ENCODE measurements at places on chromosomes 2 and 18.

GRCh38 chr2:46504685-46505471 lies 25.5 kb downstream of the TMEM247 start:
- no peak for ATAC-seq

DNA sequence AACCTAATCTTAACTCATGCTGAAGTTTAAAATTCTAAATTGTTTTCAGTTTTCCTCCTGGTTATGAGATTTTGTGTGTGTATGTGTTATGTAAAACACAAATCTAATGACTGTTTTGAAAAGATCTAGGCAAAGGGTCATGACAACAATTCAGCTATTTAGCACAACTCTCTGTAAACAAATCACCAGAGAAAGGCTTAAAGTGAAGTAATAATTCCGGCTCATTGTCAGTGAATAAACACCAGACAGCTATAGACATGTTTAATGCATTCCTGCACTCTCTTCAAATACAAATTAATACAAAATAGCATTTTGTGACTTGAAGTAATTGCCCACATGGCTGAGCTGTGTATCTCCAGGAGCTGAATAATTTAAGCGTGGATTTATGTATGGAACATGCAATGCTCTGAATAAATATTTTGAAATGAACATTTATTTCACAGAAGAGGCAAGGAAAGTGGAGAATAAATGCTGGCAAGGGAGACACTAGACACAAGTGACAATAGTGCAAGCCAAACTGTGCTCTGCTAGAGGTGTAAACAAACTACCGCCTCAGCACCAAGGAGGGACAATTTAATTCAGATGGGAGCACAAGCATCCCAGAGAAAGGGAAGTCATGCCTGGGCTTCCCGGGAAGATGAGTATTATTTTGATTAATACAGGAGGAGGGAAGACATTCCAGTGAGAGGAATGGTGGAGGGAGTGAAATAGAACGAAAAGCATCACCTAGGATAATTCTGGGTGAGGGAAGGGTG lies 133.6 kb upstream of the XPO1 start:
- ATAC-seq: peak; percentile 39

GRCh38 chr2:244547-244946 lies 19.3 kb downstream of the SH3YL1 start:
- no peak for ATAC-seq

DNA sequence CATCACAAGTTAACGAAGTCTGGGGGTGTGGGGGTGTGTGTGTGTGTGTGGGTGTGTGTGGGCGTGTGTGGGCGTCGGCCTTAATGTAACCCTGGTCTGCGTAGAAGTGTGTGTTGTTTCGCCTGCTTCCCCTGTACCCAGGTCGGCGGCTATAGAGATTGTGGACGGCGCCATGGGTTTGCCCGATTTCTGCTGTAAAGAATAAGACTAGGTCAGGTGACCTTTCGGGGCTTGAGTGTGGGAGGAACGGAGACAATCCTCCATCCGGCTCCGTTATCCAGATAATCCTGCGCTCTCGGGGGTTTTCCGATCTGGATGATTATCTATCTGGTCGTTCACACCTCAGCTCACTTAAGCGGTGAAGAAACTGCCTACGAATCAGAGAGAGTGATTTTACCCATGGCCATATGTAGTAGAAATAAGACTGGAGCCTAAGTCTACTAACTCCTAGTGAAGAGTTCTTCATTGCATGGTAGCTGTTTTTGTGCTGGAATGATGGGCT lies 543 bp downstream of the HADHB start:
- peak; percentile 36 for ATAC-seq

DNA sequence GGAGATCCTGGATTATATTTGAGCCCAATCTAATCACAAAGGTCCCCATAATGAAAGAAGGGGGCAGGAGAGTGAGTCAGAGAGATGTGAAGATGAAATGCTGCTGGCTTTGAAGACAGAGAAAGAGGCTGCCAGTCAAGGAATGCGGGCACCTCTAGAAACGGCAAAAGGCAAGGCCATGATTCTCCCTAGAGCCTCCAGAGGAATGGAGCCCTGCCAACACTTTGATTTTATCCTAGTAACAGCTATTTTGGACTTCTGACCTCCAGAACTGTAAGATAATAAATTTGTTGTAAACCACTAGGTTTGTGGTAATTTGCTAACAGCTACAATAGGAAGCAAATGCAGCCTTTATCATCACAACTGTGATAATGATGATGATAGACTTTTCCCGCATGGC lies 32.9 kb downstream of the LBH start:
- no peak for ATAC-seq

GRCh38 chr2:12116228-12116750 lies 369.9 kb downstream of the LPIN1 start:
- ATAC-seq: no peak

DNA sequence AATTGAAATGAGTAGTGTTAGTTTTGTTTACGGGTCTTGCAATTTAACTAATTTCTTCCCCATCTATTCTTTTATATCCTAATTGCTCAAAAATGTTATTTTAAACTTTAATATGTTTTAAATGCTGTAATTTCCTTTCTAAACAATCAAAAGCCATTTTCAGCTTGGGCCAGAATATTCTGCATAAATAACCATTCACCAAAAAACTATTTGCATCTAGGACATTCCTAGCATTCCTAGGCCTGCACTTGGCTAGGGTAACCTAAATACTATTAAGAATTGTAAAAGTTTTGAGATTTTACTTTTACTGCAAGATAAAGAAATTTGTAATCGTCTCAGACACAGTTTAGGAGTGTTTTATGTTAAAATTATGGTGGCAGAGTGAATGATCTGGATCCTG lies 7.8 kb upstream of the ETAA1 start:
- peak; percentile 60 for ATAC-seq

Data from gastroesophageal sphincter (tissue), 4 donors.